Fibroblast of the aortic adventitia (primary cell): ENCODE measurements at places on chromosomes 12 and 14.

DNA sequence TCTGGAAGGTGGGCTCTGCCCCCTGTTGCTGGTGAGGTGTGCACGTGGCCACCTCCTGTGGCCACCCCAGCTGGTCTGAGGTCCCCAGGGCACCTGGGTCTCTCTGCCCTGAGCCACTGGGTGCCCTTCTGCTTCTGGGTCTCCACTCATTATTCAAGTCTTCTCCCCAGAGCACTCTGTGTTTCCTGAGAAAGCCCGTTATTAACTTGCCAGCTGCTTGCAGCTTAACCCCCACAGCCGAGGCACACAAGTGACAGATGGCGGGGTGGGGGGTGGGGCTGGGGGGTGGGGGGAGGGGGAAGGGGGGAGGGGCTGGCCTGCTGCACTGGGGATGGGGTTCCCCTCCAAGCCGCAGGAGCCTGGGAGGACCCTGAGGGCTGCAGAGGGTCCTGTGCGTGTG is 40.5 kb downstream of the FBRSL1 start:
- no peak for DNase-seq

DNA sequence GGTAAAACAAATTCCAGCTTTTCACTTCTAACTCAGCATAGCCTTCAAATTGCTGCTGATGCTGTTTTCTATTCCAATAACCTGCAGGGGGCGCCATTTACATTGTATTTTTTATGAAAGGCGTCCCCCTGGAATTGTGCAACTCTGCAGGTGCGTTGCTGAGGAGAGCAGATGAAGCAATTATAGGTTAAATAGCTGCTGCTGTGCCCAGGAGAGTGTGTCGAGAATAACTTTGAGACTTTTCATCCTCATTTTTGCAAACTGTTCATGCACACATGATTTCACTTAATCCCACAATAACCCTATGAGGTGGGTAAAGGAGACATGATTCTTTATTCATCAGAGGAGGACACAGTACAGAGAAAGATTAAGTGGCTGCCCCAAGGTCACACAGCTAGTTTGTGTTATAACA is 75.7 kb downstream of the MYRFL start:
- DNase-seq: peak; percentile 77

DNA sequence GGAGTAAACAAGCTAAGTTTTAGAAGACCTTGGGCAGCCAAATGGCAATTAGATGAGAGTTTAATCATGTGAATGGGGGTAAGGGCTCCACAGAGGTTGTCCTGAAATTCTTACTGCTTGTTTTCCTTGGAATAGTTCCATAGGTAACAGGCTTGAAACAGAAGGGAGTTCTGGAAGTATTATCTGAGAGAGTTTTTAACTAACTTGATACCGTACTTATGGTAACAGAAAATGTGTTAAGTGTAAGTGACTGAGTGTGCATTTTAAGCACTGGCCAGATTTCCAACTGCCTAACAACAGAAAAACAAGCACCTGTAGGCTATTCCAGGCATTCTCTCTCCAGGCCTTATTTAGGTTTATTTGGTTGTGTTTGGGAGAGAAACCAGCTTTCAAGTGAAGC is 414.6 kb upstream of the PDE3A start:
- DNase-seq: no peak

DNA sequence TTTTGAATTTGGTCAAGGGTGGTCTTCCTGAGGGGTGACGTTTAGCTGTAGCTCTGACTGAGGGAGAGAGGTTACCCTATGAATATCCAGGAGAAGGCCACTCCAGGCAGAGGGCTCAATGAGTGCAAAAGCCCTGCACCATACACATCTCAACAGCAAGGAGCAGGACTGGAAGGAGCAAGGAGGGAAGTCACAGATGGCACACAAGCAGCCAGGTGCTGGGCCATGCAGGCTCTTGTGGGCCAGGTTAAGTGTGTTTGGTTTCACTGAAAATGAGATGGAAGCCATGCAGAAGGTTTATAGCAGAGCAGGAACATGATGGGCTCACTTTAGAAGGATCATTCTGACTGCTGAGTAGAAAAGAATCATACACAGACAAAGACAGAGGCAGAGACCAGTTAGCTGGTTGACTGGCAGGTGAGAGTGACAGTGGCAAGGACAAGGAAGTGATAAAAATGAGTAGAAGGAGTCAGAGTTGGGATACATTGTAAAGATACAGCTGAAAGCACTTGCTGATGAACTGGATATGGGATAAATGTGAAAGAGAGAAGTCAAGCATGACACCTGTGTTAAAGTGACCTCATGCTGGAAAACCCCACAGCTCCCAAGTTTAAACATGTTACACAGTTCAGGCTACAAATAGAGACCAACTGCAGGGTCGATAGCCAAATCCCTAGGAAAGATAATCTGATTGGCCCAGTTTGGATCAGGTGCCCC is 81.2 kb downstream of the PRKD1 start:
- DNase-seq: no peak

DNA sequence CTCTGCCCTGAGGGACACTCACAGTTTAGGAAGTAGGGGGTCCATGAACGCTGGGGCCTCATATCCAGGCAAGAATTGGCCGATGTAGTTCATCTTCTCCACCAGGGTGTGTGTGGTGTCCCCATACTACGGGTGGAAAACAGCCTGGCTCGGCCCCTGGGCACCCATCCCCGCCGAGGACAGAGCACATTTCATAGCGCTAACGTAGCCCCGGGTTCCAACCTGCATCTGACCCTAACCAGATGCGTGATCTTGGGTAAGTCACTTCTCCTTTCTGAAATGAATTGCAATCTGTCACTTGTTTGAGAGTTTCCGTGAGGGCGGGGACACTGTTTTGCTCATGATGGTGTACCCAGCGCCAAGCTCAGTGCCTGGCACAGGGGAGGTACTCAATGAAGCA is 9.0 kb downstream of the HPD start:
- no peak for DNase-seq

DNA sequence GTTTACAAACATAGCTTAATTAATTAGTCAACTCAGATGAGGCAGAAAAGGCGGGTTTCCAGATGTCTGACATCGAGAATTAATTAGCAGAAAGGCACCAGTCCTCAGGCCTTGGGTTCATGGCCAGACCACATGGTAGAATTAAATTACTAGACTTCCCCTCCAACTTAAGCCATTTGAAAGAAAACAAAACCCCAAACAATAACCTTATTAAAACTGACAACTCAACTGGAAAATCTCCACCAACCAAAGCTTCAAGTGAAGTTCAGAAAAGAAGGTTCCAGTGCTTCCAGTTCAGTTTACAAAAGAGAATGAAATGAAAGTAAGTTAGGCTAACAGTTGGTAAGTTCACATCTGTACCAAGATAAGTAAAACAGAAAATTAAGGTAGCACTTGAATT is 349.5 kb downstream of the GRIN2B start:
- no peak for DNase-seq

GRCh38 chr12:27550653-27550975 is 26.6 kb downstream of the PPFIBP1 start:
- no peak for DNase-seq

GRCh38 chr12:51335931-51336330 is 10.5 kb downstream of the CELA1 start:
- peak; percentile 23 for DNase-seq

DNA sequence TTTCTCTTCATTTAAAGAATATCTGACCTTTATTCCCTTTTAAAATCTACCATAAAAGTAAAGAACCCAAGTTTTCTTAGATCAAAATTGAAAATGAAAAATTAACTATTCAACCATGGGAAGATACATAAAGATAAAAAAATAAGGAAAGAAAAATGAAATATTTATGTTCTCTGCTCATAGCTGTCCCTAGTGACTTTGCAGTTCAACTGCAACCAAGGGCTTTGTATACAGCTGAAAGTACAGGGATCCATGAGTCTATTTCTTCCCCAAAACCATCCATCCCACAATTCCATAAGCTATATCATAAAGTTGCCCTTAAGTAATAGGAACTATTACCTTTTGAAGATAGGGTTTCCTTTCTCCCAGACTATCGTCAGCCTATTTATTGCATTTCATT is 113.1 kb downstream of the ITPR2 start:
- no peak for DNase-seq

DNA sequence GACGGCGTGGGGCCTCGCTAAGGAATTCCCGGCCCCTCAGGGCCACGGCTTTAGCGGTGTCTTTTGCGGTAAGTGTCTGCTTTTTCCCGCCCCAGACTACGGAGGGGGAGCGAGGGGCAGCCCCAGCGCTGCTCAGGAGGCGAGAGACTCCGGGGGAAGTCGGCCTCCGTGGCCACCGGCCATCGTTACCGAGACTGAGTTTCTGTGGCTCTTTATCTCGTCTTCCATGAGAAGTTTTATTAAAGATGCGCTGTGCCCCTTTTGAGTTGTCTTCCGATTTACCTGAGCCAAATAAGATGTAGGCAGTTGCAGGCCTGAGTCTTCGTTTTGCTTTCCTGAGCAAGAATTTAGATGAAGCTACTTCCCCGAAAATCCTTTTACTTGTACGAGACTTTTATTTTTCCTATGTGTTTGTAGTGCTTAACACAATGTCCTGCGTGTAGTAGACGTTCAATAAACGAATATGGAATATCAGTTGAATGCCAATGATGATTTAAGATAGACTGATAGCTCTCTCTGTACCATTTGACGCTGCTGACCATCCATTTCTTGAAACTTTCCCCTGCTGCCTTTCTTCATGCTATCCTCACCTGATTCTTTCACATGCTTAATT is 462 bp downstream of the SRP54 start:
- DNase-seq: no peak

DNA sequence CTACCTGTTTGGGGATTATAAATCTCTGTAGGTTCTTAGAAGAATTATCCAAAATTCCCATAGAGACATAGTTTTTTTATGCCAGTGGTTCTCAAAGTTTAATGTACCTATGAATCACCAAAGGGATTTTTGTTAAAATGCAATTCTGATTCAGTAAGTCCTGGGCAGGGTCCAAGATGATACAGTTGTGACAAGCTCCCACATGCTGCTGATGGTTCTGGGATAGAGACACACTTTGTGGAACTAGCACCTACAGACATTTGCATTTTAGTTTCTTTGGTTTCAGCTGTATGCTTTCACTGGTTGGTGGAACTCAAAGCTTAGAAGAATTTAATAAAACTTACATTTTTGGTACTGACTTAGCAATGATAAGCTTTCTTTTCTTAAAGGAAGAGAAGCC is 80.4 kb downstream of the PTCSC3 start:
- DNase-seq: no peak
